Fibroblast of pulmonary artery (primary cell): ENCODE measurements at places on chromosomes 11 and 22.

DNA sequence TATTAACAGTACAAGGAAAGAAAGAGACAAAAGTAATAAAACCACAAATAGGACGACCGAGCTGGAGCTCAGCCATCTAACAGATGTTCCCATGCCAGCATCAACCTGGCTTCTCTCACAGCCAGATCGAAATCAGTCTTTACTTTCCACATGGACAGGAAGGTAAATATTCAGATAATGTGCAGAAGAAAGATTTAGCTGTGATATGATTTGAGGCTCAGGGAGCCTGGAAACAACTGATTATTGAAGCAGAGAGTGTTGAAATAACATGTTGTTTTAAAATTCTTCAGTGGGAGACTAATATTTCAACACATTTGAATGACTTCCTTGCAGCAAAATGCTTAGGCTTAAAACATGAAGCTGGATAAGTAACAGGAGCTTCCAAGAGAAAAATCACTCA, 546.8 kb downstream of the ETS1 start:
- peak; percentile 66 for DNase-seq

DNA sequence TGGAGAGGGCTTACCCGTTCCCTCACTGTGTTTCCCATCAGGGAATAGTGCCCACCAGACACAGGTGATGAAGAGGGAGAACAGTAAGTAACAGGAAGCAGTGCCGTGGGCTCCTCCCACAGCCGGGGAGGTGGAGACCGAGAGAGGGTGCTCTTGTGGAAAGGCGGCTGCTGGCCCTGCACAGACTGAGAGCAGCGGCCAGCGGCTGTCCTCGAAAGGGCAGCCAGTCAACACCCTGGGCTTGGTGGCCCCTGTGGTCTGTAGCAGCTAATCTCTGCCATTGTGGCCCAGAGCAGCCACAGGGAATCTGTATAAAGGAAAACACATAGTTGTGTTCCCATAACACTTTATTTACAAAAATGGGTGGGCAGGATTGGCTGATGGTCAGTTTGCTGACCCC, 121.9 kb downstream of the TBC1D22A start:
- no peak for DNase-seq

- DNase-seq = peak; percentile 37
Observed at GRCh38 chr11:30488304-30488998, 97.7 kb downstream of the MPPED2 start.

DNA sequence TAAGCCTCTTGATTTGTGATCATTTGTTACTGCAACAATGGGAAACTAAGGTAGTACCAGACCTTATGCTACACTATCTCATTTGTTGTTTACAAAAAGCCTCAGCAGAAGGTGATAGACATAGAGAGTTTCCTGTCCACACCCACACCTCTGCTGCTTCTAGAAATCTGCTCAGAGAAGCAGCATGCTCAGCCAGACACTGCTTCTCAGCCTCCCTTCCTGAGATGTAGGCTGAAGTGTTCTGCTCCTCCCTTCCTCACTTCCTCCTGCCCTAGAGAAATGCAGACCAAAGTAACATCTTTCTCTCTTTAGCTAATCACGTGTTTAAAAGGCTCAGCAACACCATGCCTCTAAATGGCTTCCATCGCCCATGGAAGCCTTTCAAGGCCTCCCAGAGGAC, 88.4 kb downstream of the SLC1A2 start:
- no peak for DNase-seq

DNA sequence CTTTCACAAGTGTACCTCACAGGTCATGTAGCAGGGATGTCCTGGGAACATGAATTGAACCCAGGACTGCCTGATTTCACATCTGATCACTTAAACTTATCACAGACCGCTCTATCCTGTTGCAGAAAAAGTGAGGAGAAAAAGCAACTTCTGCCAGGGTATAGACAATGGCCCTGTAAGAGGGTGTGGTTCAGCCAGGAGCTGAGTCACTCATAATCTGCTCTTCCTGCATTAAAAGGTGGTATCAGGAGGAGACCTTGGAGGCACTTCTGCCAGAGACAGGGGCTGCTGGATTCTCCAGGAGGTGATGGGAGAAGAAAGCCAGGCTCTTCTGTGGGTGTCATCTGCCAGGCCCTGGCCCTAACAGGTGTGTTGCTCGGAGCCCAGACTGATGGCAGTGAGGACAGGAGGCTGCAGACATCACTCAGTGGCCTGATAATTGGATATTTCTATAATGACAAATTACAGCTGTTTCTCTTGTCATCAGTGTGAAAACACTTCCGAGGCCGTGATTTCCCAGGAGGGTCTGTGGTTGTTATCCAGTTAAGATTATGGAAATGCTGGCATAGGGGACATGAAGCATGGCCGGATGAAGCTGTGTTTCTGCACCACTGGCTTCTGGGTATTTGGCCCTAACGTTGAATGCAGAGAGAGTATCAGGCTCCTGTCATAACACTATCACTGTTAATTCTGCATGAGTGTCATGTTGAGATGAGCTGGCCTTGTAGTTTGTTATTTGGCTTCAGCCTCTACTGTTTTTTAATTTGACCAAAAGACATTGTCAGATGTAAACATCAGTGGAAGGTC, 125.1 kb upstream of the ZBED5 start:
- peak; percentile 6 for DNase-seq

DNA sequence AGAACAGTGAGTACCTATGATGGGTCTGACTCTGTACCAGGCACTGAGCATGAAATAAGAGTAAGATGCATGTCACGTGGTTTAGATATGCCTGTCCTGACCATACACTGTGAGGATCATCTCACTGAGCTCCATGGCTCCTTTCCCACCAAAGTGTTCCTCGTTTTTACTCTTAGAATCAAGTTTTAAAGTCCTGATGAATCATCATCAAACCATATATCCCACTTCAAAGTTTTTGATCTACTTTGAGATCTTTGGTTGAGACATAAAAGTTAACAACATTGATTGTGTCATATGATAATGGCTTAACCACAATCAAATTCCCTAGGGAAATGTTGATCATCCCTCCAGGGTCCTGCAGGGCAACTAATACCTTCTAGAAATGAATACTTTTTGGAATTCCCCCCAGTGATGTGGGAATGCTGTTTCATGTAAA, 12.8 kb downstream of the ETS1 start:
- no peak for DNase-seq

DNA sequence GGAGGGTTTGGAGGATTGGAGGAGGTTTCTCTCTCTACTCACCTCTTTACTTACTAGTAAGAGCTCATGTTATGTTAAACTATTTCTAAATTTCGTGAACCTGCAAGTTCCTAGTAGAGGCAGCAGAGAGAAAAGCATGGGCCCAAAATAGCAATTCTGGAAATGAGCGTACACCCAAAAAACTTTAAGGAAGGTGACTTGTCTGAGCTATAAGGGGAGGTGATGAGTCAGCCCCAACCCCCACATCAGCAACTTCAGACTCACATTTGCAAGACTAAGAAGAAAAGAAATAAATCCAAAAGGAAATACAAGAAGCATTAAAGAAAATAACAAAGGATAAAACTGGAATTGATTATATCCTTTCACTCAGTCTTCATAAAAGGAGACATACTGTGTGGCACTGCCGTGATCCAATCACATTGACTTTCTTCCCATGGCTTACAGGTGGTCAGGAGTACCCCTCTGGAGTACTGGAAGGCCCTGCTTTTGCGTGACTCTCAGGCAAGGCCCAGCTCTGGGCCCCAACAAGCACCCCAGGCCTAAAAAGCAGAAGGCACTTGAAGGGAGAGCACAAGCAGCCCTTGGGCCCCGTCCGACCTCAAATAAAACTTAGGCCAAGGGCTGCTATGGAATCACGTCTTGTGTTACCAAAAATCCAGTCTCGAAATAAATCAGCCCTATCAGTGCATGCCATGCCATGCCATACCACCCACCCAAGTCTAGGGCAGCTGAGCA, 14.3 kb downstream of the PACSIN2 start:
- DNase-seq = peak; percentile 35

DNA sequence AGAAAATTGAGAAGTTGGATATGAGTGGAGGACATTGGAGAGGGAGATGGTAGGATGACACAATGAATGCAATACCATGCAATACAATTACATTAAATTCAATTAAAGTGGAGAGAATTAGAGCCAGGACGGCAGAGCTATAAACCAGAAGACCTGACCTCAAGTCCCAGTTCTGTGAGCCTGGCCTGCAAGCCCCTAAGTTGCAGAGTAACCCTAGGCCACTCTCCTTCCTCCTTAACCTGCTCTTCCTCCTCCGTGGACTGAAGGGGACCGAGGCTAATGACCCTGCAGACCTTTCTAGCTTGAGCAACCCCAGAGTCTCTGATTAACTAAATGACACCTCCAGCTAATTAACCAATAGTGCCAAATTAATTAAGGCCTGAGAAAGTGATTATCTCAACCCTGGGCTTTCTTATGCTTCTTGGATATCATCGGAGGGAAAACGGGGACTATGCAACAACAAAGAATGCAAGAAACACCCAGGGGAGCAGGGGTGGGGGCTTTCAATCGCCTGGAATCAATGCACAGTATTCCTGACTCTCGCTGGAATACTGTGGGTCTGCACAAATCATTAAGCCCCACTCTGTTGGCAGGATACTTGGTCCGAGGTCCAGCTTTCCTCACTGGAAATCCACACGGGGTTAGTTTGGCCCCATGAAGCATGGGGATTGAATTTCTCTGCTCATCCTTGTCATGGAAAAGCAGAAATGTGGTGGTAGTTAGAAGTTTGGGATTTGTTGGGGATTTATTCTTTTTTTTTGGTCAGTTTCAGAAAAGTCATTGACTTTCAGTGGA, 548.3 kb downstream of the MN1 start:
- no peak for DNase-seq

DNA sequence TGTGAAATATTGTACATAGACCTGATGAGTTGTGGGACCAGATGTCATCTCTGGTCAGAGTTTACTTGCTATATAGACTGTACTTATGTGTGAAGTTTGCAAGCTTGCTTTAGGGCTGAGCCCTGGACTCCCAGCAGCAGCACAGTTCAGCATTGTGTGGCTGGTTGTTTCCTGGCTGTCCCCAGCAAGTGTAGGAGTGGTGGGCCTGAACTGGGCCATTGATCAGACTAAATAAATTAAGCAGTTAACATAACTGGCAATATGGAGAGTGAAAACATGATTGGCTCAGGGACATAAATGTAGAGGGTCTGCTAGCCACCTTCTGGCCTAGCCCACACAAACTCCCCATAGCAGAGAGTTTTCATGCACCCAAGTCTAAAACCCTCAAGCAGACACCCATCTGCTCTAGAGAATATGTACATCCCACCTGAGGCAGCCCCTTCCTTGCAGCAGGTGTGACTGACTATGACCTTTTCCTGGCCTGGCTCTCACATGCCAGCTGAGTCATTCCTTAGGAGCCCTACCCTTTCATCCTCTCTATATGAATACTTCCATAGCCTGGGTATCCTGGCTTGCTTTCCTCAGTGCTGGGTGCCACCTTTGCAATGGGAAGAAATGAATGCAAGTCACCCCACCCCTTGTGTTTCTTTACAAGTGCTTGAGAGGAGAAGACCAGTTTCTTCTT, 12.3 kb downstream of the PIK3IP1 start:
- DNase-seq = no peak

- DNase-seq = no peak
Observed at GRCh38 chr11:2745511-2745910, 45.7 kb upstream of the KCNQ1OT1 start.

DNA sequence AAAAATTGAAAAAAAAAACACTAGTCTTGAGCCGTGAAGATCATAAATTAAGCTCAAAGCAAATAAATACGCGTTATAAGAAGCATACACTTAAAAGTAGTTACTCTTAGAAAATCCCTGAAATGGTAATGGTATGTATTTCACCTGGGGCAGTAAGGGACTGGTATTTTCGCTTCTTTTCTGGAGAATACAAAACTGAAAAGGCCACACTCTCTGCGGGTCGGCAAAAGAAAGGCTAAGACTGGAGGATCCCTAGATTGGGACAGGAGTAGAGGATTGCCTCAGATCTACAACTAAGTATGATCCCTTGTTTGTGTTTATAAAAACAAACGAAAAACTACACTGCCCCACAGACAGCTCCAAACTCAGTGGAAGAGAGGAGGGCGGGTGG, 617 bp downstream of the TSG101 start:
- DNase-seq = no peak

DNA sequence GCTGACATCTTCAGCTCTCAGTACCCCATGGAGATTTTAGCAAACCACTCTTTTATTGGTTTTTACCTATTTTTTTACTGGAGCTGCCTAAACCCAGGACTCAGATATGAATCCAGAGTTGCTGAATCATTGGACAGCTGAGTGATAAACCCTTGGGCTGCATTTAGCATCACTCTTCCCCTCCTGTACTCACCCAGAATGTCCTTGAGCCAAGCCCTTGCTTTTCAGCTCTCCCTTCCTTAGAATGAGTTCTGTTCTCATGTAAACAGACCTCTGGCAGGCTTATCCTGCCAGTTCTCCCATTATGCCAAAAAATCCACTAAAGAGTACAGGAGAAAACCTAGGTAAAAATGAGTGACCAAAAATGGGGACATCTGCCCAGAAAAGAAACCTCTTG, 200.1 kb upstream of the POU2AF2 start:
- DNase-seq = no peak
